ENCODE measurements at places on chromosomes 6 and 20. TPM values are rescaled to one million over a fixed set of nuclear protein-coding genes. Genes with fewer than 3 reads are reported as not detected.

Gene DYNLT2
- 0.63 TPM for total RNA-seq

Gene NCOA7
- 36.1 TPM for total RNA-seq

Gene TREM1
- 0.30 TPM for total RNA-seq

Gene MEI4
- not detected for total RNA-seq

Gene IL17A
- total RNA-seq = not detected

Data from A549 treated with DMSO at 1 μM for 4 hours (cell line).